Activated T-cell treated with anti-CD3 and anti-CD28 coated beads, Interleukin-2, amount 50 U/mL, for 24 hours (primary cell): ENCODE measurements at places on chromosomes 2 and 18.
A peak's percentile ranks its signal among the peaks of the same experiment; 100 is the strongest.

- no peak for DNase-seq
Observed at GRCh38 chr2:153291718-153292117, 186.8 kb downstream of the RPRM start.

DNA sequence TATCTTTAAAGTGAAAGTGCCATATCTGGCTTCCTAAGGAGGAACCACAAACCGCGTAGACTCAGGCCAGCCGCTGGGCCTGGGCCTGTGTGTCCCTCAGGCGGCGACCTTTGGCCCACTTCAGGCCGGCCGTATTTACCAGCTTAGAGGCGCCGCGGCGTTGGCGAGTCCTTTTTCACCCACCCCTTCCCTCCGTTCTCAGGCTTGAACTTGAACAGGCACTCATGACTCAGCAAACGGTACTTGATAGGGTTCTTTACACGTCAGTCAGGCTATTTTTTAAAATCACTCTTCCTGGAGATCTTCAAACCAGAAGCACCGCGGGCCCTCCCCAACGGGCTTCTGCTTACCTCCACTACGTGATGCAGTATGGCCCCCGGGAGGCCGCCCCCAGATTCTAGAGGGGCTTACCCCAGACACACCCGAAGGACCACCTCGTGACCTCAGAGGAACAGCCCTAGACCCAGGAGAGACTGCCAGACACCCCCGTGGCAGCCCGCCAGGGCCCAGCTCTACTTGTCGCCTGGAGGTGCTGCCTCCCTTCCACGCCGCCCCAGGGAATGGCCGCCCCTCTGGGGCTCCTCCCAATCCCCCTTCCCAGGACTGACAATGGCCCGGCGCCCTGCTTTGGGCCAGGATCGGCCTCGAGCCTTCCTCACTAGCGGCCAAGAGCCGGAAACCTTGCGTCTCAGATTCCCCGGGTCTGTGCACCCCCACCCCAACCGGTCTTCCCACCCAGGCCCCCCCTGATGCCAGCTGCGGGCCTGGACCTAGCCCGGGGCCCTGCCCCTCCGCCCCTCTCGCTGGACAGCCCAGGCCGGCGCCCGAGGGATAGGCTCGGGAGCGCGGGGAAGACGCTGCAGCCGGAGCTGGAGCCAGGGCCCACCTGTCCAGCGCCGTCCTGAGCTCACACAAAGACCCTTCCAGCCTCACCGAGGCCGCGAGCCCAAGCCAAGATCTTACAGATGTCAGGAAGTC, 33.8 kb upstream of the IMPA2 start:
- DNase-seq = peak; percentile 74

DNA sequence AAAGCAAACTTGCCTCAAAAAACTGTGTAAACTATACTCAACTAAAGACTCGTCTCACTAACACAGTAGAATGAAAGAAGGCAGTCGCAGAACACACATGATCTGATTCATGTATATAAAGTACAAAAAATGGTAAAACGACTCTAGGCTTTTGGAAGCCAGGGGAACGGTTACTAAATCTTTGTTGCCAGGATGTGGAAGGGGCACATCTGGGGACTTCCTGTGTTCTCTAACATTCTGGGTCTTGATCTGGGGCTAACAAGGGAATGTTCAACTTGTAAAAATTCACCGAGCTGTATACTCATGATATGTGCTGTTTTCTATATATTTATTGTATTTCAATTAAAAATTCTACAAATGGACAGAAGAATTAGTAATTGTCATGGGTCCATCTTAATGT, 14.3 kb upstream of the C2orf80 start:
- no peak for DNase-seq

GRCh38 chr18:57660961-57661360, 39.3 kb upstream of the NARS1 start:
- no peak for DNase-seq

- DNase-seq = no peak
Observed at GRCh38 chr2:225486236-225486635, 86.7 kb downstream of the NYAP2 start.

DNA sequence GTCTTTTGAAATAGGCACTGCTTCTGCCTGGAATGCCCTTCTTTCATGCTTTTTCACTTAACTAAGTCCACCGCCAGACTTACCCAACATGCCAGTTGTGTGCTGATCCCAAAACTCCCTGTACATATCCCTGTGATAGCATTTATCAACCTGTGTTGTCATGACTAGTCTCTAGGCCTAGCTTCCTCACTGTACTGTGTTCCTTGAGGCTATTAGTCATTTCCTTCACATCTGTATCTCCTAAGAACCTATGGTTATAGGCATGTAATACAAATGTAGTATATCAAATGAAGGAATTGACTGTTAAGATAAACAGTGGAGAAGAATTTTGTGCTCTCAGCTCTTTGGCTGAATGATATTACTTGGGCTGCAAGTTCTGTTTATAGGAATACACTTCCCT, 184.3 kb downstream of the CYRIA start:
- no peak for DNase-seq

DNA sequence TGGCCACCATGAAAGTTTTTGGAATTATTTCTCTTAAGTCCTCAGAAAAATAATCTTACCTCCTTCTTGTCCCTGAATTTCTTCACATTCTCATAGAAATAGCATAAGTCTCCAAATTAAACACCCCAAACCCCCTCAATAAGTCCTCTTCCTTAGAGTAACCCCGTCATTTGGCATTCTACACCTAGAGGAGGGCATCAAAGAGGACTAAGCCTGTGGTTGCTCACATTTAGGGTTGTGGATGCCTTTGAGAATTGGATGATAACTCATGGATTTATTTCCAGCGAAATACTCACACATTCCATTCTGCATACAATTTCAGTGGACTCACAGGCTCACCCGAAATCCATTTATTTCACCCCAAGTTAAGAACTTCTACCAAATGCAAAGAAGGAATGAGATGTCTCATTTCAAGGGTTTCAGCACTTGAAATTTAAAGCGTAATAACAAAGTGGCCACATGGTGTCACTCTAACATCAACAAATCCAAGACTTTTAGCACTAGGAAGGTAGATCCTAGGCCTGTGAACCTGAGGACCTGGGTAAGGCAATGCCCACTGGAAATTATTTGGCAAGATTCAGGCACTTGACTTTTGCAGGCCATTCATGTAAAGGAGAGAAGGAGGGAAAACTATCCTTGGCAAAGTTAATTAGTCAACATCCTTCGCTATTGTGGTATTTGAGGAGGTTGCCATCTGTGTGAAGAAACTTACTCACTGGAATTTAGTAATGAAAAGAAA, 24.6 kb downstream of the DYTN start:
- no peak for DNase-seq

- DNase-seq = no peak
Observed at GRCh38 chr2:239770246-239770639, 254.9 kb downstream of the NDUFA10 start.

DNA sequence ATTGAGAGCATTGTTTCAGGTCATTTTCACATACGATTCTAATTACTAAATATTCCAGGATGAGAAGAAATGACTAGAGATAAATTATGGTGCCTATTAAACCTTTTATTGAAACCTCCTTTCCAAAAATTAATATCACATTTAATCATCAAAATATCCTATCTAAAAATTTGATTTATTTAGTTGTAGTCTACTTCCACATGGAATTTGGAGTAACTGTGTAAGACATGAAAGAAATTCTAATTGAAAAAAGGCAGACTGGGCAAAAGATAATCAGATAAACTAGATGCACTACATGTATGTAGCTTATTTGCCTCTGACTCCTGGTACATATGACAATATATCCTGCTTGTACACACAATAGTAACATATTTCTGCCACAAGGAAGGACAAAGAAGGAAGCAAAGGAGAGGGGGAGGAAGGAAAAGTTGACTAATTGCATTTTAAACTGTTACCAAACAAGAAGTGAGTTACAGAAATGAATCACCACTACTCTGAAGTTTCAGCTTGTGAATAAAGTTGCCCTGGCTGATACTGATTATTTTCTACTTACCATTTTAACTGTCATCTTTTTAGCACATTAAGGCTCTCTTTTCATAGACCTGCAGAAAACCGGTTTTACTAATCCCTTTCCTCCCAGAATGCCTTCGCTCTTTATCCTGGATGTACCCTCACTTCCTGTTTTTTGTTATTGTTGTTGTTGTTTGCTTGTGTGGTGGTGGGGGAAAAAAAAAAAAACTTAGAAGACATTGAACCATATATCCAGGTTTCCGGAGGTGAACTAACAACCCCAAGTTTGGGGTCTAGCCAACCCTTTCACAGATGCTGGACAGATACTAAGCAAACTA, 28.4 kb downstream of the NRXN1 start:
- DNase-seq = no peak

DNA sequence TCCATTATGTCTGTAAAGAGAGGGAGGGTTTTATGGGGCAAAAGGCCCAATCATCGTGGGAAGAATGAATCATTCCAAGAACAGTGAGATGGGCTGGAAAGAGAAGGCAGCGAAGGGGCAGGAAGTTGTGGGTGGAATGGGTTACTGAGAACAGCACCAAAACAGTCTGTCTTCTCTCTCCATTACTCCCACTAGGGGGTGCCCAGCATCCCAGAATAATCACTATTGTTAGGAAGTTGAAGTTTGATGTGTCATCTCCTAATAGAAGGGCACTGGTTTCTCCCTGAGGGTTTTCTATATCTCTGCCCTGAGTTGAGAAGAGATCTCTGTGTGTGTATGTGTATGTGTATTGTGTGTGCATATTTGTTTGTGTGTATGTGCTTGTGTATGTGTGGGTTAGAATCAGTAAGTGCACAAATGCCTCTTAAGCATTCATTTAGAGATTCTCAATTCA, 76.6 kb upstream of the MAP4K3 start:
- peak; percentile 67 for DNase-seq

GRCh38 chr2:71742953-71743601, 289.7 kb downstream of the DYSF start:
- DNase-seq = no peak

GRCh38 chr2:213545481-213545880, 261.2 kb downstream of the SPAG16 start:
- DNase-seq = no peak

- no peak for DNase-seq
Observed at GRCh38 chr2:185145316-185146121, 547.2 kb downstream of the ZNF804A start.

DNA sequence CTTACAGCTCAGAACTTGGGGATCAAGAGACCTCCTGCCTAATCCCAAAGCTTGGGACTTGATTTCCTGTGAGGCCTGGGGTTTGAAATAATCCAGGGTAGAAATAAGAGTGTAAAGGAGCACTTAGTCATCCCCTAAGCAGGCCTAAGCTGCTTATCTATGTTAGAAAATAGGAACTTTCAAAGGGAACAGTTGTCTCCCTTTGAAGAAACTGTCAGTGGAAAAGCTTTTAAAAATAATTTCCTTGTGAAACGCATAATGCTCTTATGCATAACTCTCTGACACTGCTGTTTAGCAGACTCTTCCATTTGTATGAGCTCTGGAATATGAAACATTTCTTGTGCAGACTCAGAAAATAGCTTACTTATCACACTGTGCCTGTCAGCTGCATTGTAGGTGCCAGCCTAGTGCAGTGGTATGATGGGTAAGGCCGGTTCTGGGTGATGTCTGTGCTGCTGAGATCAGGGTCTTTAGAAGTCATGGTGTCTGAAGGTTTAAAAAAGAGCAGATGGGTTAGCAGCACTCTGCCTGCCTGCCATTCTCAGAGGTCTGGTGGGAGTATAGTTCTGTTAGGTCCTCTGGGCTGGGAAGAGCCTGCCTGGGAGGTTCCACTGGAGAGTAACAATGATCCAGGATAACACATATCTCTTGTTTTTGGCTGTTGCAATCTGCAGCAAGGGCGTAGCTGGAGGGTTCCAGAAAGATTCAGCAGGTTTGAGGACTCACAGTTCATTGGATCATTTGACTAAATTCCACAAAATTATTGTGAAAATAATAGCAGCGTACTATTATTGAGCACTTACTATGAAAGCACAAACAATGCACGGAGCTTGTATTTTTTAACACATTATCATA, 283.2 kb upstream of the MEX3C start:
- no peak for DNase-seq

- DNase-seq = no peak
Observed at GRCh38 chr2:128365217-128365905, 46.7 kb upstream of the HS6ST1 start.

DNA sequence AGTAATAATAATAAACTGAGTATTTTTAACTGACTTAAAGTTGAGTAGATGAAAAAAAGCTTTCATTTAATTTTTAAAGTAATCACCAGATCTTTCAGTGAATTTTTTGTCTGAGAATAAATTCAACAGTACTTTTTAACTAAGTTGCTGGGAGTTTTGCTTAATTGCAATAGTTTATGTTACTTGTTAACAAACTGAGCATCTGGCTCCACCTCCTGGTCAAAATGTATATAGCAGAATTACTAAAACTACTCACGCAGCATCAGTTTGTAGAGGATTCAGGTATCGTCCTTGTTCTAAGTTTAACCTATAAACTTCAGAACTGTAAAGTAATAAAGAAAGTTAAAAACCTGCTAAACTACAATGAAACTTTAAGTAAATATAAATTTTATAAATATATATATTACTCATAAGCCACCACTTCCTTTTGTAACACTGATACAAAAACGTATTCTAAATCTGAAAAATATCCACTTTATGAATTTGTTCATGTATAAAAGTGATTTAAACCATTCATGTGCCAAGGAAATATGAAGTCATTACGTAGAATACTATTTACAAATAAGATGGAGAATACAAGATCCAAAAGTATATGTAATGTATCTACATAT, 21.3 kb downstream of the NOL10 start:
- no peak for DNase-seq

- no peak for DNase-seq
Observed at GRCh38 chr2:68371581-68371980, 6.5 kb downstream of the PLEK start.

- no peak for DNase-seq
Observed at GRCh38 chr2:64859312-64860212, 129.6 kb upstream of the SLC1A4 start.

DNA sequence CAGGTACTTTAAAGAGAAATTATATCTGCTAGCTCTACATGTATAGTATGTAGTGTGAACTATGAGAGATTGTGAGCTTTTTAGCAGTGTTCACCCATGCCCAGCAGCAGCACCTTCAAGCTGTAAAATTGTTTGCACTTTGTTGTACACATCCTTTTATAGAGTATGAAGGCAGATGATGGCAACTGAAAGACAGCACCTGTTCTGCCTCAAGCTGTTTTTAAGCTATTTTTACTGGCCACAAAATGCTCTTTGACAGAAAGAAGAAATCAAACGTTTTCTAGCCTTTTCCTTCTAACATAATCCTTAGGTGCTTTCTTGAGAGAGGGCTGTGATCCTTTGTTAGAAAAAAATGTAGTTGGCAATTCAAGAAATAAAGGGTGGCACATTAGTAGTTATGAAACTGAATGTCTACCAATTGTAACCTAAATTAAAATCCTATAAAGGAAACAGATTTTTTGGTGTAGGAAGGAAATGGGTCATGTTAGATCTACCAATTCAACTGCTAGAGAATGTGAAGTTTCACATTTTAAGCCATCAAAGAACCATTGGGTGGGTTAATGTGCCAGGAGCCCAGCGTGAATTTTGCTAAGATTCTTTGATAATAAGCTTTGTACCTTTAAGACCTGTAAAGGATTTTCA, 59.5 kb downstream of the R3HDM1 start:
- DNase-seq = no peak

DNA sequence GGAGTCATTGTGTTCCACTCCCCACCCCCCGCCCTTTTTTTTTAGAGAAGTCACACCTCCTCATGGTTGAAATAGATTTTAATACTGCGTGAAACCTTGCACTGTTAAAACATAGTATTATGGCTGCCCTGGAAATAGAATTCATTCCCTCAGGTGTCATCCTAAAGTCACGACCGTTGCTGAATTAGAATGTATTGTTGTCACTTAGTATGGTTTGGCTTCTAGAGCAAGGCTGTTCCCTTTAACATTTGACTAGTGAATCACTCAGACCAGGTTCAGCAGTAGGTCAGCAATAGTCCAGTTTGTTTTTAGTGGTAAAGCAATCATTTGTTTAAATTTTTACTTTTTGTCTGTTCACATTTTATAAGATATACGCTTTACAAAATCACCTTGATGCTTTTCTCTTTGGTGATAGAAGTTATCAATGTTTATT, 1.2 kb downstream of the BABAM2 start:
- DNase-seq = no peak
